ENCODE measurements at places on chromosomes 11 and 22. TPM values are rescaled to one million over a fixed set of nuclear protein-coding genes. Genes with fewer than 3 reads are reported as not detected.

Gene TNNT3
- 8.2 TPM for total RNA-seq

Gene NUDT22
- total RNA-seq, result 34.2 TPM

Gene OLFML1
- total RNA-seq, result 11.9 TPM

Gene OR4C12
- not detected for total RNA-seq

Gene FOLR3
- not detected for total RNA-seq

Gene RFPL3
- total RNA-seq, result not detected

DNA sequence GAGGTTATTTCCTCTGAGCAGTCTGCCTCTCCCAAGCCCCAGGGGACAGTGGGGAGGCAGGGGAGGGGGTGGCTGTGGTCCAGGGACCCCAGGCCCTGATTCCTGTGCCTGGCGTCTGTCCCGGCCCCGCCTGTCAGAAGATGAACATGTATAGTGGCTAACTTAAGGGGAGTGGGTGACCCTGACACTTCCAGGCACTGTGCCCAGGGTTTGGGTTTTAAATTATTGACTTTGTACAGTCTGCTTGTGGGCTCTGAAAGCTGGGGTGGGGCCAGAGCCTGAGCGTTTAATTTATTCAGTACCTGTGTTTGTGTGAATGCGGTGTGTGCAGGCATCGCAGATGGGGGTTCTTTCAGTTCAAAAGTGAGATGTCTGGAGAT lies 3.1 kb downstream of the PIM3 start:
- peak; percentile 28 for DNase-seq

DNA sequence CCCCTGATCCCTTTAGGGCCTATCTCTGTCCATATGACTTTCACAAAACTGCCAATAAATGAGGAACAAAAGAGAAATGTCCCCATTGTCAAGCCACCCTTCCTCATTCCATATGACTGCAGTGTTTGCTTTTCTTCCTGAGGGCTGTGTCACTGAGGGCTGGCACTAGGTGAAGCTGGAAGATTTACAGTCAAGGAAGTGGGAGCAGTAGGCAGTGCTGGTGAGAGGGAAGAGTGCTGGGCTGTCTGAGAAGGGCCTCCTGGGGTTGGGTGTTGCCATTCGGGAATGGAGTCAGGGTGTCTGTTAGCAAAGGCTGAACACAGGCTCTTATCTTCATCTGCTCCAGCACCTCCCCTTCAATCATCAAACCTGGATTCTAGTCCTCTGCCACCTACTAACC lies 30.9 kb downstream of the INSC start:
- no peak for DNase-seq

- DNase-seq, result no peak
Measured at GRCh38 chr11:15119826-15120225, 5.1 kb downstream of the INSC start.

GRCh38 chr11:105049481-105049880 lies 4.3 kb upstream of the CARD16 start:
- DNase-seq, result no peak

GRCh38 chr11:119723243-119723951 lies 5.6 kb downstream of the NECTIN1 start:
- no peak for DNase-seq

- peak; percentile 94 for DNase-seq
Measured at GRCh38 chr22:39239561-39240423, 5.0 kb downstream of the PDGFB start.

GRCh38 chr22:47036352-47036751 lies 273.9 kb downstream of the TBC1D22A start:
- no peak for DNase-seq

Data from breast epithelium (tissue), 4 donors.